T-helper 17 cell (primary cell): ENCODE measurements at places on chromosomes 5 and 9. TPM values are rescaled to one million over a fixed set of nuclear protein-coding genes. Genes with fewer than 3 reads are reported as not detected.

Gene PKD2L2
- total RNA-seq: not detected

Gene FBP2
- not detected for total RNA-seq

Gene UHRF2
- total RNA-seq: 120 TPM

Gene PCDHGC4
- not detected for total RNA-seq

Gene STK32A
- not detected for total RNA-seq

Gene ACOT12
- total RNA-seq: not detected

Gene SPINK6
- not detected for total RNA-seq

Gene SMIM33
- 0.13 TPM for total RNA-seq

Gene FAM78A
- 59.5 TPM for total RNA-seq
